ENCODE measurements at places on chromosomes 7 and 10. TPM values are rescaled to one million over a fixed set of nuclear protein-coding genes. Genes with fewer than 3 reads are reported as not detected.

The EPO gene
- not detected for total RNA-seq

The BICC1 gene
- total RNA-seq: 0.32 TPM

The ABCB1 gene
- total RNA-seq: 13.4 TPM

The MUC12 gene
- not detected for total RNA-seq

The EN2 gene
- not detected for total RNA-seq
